ENCODE measurements at places on chromosomes 12 and 14.
A peak's percentile ranks its signal among the peaks of the same experiment; 100 is the strongest.

DNA sequence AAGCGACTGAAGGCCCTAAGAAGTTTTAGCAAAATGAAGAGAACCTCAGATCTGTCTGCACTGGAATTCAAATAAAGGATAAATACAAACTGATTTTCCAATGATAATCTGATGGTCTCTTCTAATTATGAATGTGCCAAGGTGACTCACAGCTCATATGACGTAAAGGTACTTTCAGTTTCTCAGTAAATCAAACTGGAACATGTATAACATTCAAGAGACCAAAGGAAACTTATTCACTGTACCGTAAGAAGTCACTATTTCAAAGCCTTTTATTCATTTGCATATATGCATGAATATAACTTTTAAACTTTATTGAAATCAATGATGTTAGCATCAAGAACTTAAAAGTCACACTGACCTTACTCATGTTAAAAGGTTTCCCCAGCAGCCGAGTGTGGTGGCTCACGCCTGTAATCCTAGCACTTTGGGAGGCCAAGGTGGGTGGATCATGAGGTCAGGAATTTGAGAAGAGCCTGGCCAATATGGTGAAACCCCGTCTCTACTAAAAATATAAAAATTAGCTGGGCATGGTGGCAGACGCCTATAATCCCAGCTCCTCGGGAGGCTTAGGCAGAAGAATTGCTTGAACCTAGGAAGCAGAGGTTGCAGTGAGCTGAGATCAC is 52.2 kb downstream of the ATXN2 start:
- DNase-seq = no peak

- DNase-seq = no peak
These were observed 18.1 kb upstream of the PRICKLE1 start for GRCh38 chr12:42607584-42608058.

- no peak for DNase-seq
These were observed 26.8 kb downstream of the PLBD1 start for GRCh38 chr12:14540801-14541462.

GRCh38 chr12:1760566-1761382 is 59.6 kb upstream of the LRTM2 start:
- peak; percentile 42 for DNase-seq

DNA sequence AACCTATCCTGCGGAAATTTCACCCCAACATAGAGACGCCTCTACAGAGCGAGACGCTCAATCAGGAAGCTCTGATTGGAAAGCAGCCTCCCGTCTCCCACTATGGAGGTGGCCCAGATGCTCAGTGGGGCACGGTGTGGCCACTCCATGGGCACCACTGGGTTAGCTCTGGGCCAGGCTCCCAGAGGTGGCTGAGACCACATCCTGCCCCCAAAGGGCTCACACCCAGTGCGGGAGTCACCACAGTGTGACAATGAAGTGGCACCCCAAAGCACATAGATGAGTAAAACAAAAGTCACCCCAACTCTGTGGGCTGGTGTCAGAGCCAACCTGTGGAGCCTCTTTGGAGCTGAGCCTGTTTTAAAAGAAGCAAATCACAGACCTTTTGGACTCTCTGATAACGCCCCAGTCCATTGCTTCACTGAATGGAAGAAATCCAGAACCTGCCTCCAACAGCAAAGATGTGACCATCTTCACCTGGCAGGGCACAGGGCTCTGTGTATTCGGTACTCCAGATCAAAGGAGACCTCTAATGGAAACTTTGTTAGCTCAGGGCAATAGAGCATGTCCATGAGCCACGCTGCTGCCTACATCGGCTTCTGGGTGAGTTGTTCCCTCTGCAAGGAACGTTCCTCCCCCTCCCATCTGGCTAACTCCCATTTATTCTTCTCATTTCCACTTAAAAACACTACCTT is 19.6 kb downstream of the CLMN start:
- DNase-seq = no peak

GRCh38 chr14:75489480-75489837 is 32.8 kb upstream of the BATF start:
- no peak for DNase-seq

DNA sequence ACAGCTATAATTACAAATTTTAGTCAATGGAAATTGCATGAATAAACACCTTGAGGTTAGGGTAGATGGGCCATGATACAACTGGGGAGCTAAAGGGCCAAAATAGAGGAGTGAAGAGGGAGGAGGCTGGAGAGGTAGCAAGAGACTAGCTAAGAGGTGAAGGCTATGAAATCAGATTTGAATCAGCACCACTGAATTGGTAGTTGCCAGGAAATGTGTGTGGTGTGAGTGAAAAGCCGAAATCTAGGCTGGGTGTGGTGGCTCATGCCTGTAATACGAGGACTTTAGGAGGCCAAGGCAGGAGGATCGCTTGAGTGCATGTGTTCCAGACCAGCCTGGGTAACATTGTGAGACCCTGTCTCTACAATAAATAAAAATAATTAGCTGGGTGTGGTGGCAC is 22.7 kb downstream of the YY1 start:
- DNase-seq = no peak

DNA sequence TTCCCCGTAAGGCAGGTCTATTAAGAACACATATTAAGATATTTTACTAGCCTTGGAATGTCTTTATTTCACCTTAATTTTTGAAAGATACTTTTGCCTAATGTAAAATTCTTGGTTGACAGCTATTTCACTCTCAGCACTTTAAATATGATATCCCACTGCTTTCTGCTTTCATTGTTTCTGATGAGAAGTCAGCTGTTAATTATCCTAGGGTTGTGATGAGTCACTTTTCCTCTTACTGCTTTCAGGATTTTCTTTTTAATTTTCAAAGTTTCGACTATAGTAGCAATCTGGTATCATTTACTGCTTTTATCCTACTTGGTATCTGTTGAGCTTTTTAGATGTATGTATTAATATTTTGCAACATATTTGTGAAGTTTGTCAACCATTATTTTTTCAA is 578.9 kb upstream of the ATP2B1 start:
- DNase-seq = no peak

GRCh38 chr12:26273811-26274210 is 78.4 kb downstream of the SSPN start:
- no peak for DNase-seq

DNA sequence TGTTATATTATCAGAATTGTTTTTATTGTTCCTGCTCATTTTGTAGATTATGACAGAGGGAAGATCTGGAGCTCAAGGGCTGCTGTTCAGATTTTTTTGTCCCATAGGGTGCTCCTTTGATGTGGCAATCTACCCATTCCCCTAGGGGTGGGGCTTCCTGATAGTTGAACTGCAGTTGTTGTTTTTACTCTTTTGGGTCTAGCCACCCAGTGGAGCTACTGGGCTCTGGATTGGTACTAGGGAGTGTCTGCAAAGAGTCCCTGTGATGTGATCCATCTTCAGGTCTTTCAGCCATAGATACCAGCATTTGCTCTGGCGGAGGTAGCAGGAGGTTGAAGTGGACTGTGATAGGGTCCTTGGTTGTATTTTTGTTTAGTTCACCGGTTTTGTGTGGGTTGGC is 57.9 kb upstream of the SLCO1B1 start:
- DNase-seq = no peak

GRCh38 chr14:101695659-101696058 is 65.8 kb upstream of the PPP2R5C start:
- no peak for DNase-seq

- DNase-seq = no peak
These were observed 1.1 kb downstream of the RIMKLB start for GRCh38 chr12:8698879-8699278.

DNA sequence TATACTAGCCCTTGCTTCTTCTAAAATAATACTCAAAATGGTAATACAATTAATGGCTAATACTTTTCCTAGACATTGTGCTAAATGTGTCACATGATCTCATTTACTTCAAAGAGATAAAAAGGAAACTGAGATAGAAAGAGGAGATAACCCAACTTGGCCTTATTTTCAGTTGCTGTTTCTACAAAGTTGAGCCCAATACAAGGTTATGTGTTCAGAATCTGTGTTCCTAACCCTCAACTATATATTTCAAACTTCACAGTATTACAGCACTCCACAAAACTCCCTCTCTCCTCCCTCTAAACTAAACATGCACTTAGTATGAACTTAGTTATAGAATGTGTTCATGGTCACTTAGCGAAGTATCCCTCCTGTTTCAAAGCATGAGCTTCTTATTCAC is 277.9 kb downstream of the CCER1 start:
- no peak for DNase-seq

DNA sequence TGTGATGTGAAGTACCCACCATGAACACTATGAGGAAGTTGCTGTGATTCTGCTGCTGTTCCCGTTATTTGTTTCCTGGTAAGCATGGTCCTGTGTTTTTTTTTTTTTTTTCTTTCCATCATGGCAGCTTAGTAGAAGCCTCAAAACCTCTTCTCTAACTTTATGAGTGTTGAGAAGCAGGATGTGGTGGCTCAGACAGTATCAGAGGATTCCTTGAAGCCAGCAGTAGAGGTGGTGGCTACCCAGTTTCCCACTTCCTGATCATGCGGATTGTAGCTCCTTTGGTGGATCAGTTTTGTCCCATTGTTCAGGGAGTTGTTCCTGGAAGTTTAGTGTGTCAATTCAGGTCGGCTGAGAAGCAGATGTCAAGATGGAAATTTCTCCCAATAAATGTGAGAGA is 175.8 kb downstream of the ATP23 start:
- DNase-seq = no peak

DNA sequence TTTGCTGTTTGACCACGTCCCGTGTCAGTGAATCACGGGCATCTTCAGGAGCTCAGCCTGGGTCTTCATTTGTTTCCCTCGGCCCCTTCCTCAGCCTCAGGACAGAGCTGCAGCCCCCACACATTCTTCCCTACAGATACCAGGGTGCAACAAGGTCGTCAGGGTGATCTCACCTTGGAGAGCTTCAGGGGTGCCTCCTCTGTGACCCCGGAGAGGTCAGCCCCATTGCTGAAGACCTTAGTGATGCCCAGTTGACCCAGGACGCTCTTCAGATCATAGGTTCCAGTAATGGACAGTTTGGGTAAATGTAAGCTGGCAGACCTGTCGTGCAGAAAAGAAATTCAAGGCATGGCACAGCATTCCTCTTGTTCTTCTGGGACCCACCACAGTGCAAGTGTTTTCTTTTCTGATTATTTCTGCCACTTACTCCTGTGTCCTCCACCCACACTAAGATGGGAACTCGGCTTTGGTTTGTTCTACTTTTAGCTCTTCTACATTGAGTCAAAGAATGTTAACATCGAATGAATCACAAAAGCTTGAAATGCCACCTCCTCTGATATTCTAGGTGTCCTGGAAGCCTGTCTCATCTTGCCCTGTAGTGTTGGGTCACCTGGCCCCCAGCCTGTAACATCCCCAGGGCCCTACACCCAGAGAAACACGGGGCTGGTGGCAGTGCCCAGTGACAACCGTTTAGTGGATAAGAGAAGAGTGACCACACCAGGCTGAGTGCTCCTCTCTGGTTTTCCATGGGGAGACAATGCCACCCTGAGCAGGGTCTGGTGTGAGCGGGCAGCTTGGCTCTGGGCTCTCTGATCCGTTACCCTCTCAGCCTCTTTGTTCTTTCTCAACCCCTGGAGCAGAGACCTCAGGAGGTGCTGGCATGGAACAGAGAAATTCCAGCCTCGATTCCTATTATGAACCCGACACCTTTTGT is 8.8 kb downstream of the SERPINA1 start:
- no peak for DNase-seq

- no peak for DNase-seq
These were observed 217.3 kb downstream of the RBM19 start for GRCh38 chr12:113748707-113749432.

Data from fibroblast of the conjunctiva (primary cell).